HT1080 (cell line): ENCODE measurements at places on chromosomes 1 and 21.

DNA sequence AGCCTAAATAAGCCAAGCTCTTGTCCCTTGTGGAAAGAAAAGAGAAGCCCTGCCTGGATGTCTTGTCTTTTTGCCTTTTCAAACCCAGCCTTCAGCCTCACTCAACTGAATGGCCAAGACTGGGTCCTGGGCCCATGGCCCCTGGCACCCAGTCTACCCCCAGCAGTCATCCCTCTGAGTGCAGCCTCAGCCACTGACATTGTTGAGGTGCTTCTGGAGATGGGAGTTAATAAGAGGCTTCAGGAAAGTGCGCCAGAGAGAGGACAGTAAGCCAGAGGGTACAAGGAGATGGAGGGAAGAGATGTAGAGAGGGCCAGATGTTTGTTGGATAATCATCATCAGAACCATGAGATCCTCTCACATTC, 6.8 kb downstream of the FNDC5 start:
- no peak for DNase-seq

- DNase-seq, result no peak
These were observed 95.0 kb downstream of the LAMC2 start for GRCh38 chr1:183281039-183281438.

DNA sequence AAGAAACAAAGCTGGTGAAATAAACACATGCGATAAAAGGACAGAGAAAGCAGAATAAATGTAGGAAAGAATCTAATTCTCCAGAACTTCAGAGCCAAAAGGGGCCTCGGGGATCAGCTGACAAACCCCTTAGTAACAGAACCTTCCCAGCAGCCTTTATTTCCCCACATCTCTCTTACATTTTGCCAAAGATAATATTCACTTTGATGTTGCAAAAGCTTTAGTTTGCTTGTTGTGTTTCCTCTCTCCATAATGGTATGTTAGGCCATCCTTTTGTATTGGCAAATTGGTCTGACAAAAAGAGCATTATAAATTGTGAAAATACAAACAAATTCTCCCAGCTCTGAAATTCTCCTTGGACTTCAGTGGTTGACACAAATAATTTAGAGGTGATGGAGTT, 54.9 kb downstream of the OPTC start:
- DNase-seq, result no peak

DNA sequence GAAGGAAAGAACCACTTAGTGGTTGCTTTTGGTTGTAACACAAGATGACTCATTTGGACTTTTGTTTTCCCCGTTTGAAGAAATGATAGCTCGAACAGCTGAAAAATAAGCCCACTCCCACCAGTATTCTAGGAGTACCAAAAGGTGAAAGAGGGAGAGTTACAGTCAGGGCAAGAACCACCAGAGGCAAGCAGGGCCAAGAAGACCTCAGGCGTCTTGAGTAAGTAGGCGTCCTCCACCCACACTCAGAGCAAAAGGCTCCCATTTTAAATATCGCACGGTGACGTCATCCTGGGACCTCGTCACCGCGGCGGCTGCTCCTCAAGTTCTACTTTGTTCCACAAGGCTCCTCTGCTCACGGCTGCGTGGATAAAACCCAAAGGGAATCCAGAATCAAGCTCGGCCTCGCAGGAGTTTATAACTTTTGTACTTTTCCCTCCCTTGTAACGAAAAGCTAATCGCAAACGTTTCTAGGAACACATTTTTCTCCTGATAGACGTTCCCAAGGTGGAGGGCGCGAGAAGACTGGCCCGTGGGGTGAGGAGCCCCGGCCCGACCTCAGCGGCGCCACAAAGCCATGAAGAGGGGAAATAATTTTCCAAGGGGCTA, 1.2 kb downstream of the BTG3 start:
- peak; percentile 79 for DNase-seq

- DNase-seq, result no peak
These were observed 1.3 kb upstream of the GALE start for GRCh38 chr1:23801876-23802275.

GRCh38 chr1:8274352-8274751, 43.6 kb upstream of the SLC45A1 start:
- no peak for DNase-seq

GRCh38 chr1:201731142-201731541, 97.8 kb upstream of the IPO9 start:
- no peak for DNase-seq

DNA sequence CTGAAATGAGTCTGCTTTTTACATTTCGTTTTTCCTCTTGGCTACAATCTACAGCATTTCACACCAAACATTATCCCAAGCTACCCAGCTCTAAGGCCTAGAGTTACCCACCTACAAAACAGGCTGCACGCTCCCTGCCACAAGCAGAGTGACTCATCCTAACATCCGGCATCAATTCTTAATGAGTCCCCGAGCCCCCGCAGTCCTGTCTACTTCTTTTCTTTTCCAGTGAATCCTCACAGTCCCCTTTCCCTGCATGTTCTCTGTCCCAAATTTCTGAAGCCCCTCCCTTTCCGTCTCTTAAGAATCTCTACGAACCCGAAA, 650 bp downstream of the PCNX2 start:
- DNase-seq, result peak; percentile 86
